Mesothelial cell of epicardium (in vitro differentiated cells): ENCODE measurements at places on chromosomes 13 and 19. TPM values are rescaled to one million over a fixed set of nuclear protein-coding genes. Genes with fewer than 3 reads are reported as not detected.

DNA sequence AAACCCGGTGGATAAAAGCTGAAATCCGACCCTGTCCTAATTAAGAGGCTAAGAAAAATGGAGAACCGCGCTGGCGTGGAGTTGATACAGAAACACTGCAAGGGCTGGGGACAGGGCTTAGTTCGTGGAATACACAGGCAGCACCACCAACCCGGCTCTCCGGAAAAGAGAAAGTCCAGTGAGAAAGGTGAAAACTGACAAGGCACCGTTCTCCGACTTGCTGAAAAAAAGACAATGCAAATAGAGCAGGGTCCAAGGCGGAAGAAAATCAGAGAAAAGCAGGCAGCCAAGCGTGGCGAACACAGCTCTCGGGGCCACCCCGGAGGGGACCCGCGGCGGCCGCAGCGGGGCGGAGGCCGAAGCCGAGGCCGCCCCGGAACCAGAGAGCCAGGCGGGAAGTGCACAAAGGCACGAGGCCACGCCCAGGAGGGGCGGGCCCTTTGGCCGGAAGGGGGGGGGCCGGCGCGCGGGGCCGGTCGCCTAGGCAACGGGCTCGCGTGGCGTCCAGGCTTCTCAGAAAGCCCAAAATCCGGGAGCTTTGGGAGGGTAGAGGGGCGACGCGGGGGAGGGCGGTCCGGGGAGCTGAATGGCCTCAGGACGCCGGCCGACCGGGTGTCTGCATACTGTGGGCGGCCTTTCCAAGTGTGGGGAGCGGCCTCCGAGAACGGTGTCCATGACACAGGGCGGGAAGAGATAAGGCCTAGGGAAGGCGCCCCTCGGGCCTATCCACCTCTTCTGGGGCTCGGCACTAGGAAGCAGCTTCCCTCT, 1.2 kb upstream of the ING1 start:
- H3K4me3 ChIP-seq, result peak overlapping the region; percentile 98
- H3K27ac ChIP-seq, result peak overlapping the region; percentile 99
- DNase-seq, result peak; percentile 79
- no peaks in the 10 kb centered on the region for H3K36me3 ChIP-seq
- peaks cover 17% of the 10 kb centered on the region for H3K4me1 ChIP-seq

GRCh38 chr19:55750715-55751114, 8.2 kb upstream of the RFPL4A start:
- no peaks in the 10 kb centered on the region for H3K27me3 ChIP-seq
- no peak overlapping the region for H3K27ac ChIP-seq
- no peaks in the 10 kb centered on the region for H3K4me1 ChIP-seq
- DNase-seq, result no peak
- no peak overlapping the region for H3K4me3 ChIP-seq

GRCh38 chr19:55552206-55552605, 6.9 kb upstream of the SBK3 start:
- H3K4me1 ChIP-seq, result peaks cover 36% of the 10 kb centered on the region
- H3K27me3 ChIP-seq, result peaks cover 10% of the 10 kb centered on the region
- peak overlapping the region; percentile 74 for H3K27ac ChIP-seq
- no peak for DNase-seq
- H3K36me3 ChIP-seq, result no peaks in the 10 kb centered on the region

DNA sequence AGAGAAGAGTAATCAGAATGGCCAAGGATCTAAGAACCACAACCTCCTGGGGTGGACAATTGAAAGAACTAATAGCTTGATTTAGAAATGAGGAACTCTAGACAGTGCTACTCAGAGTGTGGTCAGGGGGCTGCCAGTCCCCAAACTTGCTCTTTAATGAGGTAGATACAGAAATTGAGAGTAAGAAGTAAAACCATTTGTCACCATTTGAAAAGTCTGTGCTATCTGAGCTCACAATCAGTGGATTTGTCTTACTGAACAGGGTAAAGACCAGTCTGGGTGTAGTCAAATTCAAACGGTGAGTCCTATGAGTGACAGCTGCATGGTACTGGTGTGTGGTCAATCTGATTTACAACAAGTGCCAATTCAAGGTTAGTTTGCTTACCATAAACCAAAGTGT, 118.9 kb downstream of the KL start:
- no peak for DNase-seq
- no peaks in the 10 kb centered on the region for H3K4me1 ChIP-seq
- H3K36me3 ChIP-seq, result peaks cover 28% of the 10 kb centered on the region

- H3K4me3 ChIP-seq, result no peak overlapping the region
- no peaks in the 10 kb centered on the region for H3K4me1 ChIP-seq
- H3K27me3 ChIP-seq, result peaks cover 36% of the 10 kb centered on the region
- no peaks in the 10 kb centered on the region for H3K36me3 ChIP-seq
Observed at GRCh38 chr13:52830946-52831345, 17.5 kb downstream of the PCDH8 start.

- no peaks in the 10 kb centered on the region for H3K36me3 ChIP-seq
- peaks cover 5% of the 10 kb centered on the region for H3K4me1 ChIP-seq
- H3K27me3 ChIP-seq, result no peaks in the 10 kb centered on the region
Observed at GRCh38 chr19:1807695-1808394, 4.2 kb downstream of the ATP8B3 start.

DNA sequence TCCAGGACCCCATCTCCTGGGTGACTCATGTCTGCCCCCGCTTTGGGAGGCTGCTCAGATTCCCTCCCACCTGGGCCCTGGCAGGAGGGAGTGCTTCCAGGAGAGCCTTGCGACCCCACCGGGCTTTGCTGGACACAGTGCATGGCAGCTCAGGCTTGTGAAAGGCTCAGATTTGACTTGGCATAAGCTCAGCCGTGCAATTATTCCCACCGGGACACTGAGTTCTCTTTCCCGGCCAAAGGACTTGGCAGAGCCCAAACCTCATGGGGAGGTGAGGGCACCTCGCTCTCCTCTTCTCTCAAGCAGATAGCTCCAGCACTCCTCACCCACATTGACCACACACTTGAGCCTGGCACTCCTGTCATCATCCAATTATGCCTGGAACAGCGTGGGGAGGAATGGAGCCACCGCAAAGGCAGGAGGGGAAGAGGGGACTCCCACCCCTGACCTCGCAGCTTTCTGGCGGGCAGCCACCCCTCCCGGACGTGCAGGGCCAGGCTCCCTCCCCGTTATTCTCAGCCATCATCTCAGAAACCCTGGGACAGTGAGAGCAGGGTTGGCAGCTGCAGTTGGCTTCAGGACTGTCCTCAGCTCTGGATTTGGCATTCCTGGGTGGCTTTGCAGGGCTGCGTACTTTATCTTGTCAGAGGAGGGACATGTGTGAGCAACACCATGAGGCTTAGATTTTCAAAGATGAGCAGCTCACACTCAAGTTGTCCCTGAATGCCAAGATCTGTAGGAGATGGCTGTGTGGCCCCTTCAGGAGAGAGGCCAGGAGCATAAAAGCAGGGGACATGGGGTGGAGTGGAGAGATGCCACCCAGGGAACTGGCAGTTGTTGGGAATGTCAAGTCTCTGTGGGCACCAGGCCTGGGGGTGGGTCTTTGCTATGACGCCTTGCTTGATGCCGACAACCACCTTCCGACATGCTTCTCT, 306.2 kb downstream of the TEX29 start:
- H3K4me1 ChIP-seq, result no peaks in the 10 kb centered on the region
- no peak overlapping the region for H3K27ac ChIP-seq
- no peak for DNase-seq
- peaks cover 37% of the 10 kb centered on the region for H3K27me3 ChIP-seq
- H3K4me3 ChIP-seq, result no peak overlapping the region

DNA sequence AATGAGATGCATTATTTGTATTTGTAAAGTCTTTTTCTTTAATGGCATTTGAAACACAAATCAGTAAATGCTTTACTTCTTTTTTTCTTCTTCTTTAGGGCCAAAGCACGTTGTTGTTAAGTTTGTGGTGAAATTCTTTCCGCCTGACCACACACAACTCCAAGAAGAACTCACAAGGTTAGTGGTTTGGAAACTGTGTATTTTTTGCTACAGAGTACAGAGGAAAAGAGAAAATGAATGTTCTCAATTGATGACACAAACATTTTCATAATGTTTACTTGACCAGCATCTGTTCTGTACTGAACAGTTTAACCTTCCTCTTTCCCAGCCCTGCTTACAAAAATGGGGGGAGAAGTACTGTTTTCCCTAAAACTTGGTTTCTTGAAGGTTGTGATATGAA, 190.9 kb upstream of the RNF113B start:
- no peak overlapping the region for H3K27ac ChIP-seq
- H3K4me3 ChIP-seq, result no peak overlapping the region
- DNase-seq, result no peak
- no peaks in the 10 kb centered on the region for H3K27me3 ChIP-seq
- H3K4me1 ChIP-seq, result peaks cover 50% of the 10 kb centered on the region
- H3K36me3 ChIP-seq, result peaks cover 29% of the 10 kb centered on the region

GRCh38 chr19:51696606-51697005, 3.5 kb downstream of the SPACA6 start:
- H3K27ac ChIP-seq, result no peak overlapping the region
- H3K27me3 ChIP-seq, result no peaks in the 10 kb centered on the region
- peaks cover 57% of the 10 kb centered on the region for H3K36me3 ChIP-seq
- no peak for DNase-seq
- no peak overlapping the region for H3K4me3 ChIP-seq

DNA sequence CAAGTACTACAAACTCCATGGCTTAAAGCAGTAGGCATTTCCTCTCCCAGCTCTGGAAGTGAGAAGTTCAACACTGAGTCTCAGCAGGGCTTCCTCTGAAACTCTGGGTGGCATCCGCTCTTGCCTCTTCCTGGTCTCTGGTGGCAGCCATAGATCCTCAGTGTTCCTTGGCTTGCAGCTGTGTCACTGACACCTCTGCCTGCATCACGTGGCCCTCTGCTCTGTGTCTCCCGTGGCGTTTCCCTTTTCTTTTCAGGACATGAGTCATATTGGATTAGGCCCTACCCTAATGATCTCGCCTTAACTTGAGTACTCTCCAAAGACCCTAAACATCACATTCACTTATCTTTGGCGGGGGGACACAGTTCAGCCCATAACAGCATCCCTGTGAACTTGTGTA, 466.7 kb downstream of the MYO16 start:
- no peak for DNase-seq
- H3K36me3 ChIP-seq, result no peaks in the 10 kb centered on the region
- H3K27me3 ChIP-seq, result peaks cover 6% of the 10 kb centered on the region
- H3K27ac ChIP-seq, result no peak overlapping the region
- peaks cover 2% of the 10 kb centered on the region for H3K4me1 ChIP-seq

- H3K4me1 ChIP-seq, result peaks cover 31% of the 10 kb centered on the region
- peak within 1 kb of the TSS; percentile 97 for H3K27ac ChIP-seq
- DNase-seq, result peak; percentile 56
- no peaks in the 10 kb centered on the region for H3K27me3 ChIP-seq
- peaks cover 11% of the 10 kb centered on the region for H3K36me3 ChIP-seq
Observed at GRCh38 chr19:7515645-7516151, at the start of gene ZNF358. Gene ZNF358 (plus strand): TSS chr19:7516103. CDS start chr19:7519243, 3,140 bp downstream.

- H3K27me3 ChIP-seq, result peaks cover 4% of the 10 kb centered on the region
- DNase-seq, result no peak
- H3K36me3 ChIP-seq, result no peaks in the 10 kb centered on the region
- H3K27ac ChIP-seq, result no peak overlapping the region
- no peaks in the 10 kb centered on the region for H3K4me1 ChIP-seq
- no peak overlapping the region for H3K4me3 ChIP-seq
Observed at GRCh38 chr13:70034286-70034685, 73.3 kb upstream of the ATXN8OS start.

DNA sequence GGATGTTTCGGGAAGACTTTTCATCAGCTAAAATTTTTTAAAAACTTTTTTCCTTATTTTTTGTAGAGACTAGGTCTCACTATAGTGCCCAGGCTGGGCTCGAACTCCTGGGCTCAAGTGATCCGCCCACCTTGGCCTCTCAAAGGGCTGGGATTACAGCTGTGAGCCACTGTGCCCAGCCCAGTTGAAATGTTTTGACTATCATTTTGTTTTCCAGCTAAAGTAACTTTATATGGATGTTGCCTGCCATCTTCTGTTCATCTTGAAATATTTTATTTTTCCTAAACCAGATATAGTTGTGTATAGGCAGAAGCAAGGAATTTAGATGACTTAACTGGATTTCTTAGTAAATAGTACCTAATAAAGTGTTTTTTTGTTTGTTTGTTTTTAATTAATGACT, 7.0 kb downstream of the CAB39L start:
- H3K27ac ChIP-seq, result no peak overlapping the region
- no peak for DNase-seq
- no peaks in the 10 kb centered on the region for H3K27me3 ChIP-seq
- H3K36me3 ChIP-seq, result peaks cover 3% of the 10 kb centered on the region
- no peak overlapping the region for H3K4me3 ChIP-seq

DNA sequence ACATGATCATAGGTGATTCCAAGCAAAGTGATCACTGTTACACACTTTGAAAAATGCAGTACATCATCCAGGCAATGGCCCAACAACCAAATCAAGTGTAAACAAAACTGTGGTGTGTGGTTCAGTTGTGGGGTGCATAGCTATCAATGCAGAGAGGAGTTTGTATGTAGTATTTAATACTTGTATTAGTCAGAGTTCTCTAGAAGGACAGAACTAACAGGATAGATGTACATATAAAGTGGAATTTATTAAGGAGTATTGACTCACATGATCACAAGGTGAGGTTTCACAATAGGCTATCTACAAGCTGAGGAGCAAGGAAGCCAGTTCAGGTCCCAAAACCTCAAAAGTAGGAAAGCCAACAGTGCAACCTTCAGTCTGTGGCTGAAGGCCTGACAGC, 249.3 kb upstream of the HTR2A start:
- H3K27ac ChIP-seq, result no peak overlapping the region
- no peak for DNase-seq
- peaks cover 56% of the 10 kb centered on the region for H3K4me1 ChIP-seq
- H3K36me3 ChIP-seq, result peaks cover 2% of the 10 kb centered on the region

DNA sequence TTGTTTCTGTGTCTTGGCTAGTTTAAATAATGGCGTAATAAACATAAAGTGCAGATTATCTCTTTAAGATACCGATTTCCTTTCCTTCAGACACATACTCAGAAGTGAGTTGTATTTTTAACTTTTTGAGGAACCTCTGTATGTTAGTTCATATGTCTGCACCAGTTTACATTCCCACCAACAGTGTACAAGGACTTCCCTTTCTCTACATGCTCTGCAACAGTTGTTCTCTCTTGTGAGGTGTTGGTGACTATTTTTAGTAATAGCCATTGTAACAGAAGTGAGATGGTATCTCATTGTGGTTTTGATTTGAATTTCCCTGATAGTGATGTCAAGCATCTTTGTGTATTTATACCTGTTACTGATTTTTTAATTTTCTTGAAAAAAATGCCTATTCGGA, 418.6 kb downstream of the UQCRFS1 start:
- peaks cover 61% of the 10 kb centered on the region for H3K27me3 ChIP-seq
- H3K27ac ChIP-seq, result no peak overlapping the region
- H3K4me1 ChIP-seq, result no peaks in the 10 kb centered on the region
- peak overlapping the region; percentile 32 for H3K4me3 ChIP-seq
- no peak for DNase-seq
- H3K36me3 ChIP-seq, result no peaks in the 10 kb centered on the region

GRCh38 chr13:99389520-99390304, 82.5 kb upstream of the GPR183 start:
- no peaks in the 10 kb centered on the region for H3K4me1 ChIP-seq
- H3K27me3 ChIP-seq, result no peaks in the 10 kb centered on the region
- no peak for DNase-seq
- peaks cover 23% of the 10 kb centered on the region for H3K36me3 ChIP-seq
- no peak overlapping the region for H3K4me3 ChIP-seq
- H3K27ac ChIP-seq, result peak overlapping the region; percentile 16

The RNF17 gene
- total RNA-seq, result not detected in 3 replicates

The PTGER1 gene
- total RNA-seq, result 2.8 to 3.5 TPM (median 2.8 TPM) in 3 replicates

The TARM1 gene
- not detected in 3 replicates for total RNA-seq

The SMIM44 gene
- not detected in 3 replicates for total RNA-seq

The CACNG6 gene
- total RNA-seq, result 4.3 to 5.7 TPM (median 5.3 TPM) in 3 replicates

The SMIM17 gene
- 1.6 to 2.6 TPM (median 2.1 TPM) in 3 replicates for total RNA-seq

The ZNF790 gene
- 12.4 to 13.3 TPM (median 12.8 TPM) in 3 replicates for total RNA-seq
